Frontal cortex (tissue), 4 donors: ENCODE measurements at places on chromosomes 3 and 15. TPM values are rescaled to one million over a fixed set of nuclear protein-coding genes. Genes with fewer than 3 reads are reported as not detected.

Gene GADL1
- total RNA-seq: 5.3 TPM

Gene ZNF502
- 14.3 TPM for total RNA-seq

Gene SCN11A
- under 0.01 TPM for total RNA-seq

Gene LEO1
- total RNA-seq: 47.7 TPM

Gene MYO5C
- 1.6 TPM for total RNA-seq

Gene NEK11
- 28.1 TPM for total RNA-seq

Gene EIF5A2
- 7.7 TPM for total RNA-seq

Gene LOXL1
- 2.4 TPM for total RNA-seq

Gene MELTF
- total RNA-seq: 1.2 TPM

Gene NMNAT3
- 6.9 TPM for total RNA-seq

Gene MEGF11
- 4.5 TPM for total RNA-seq

Gene PPP1R14D
- total RNA-seq: not detected

Gene CEMIP
- 3.7 TPM for total RNA-seq

Gene CLSTN2
- 11.8 TPM for total RNA-seq

Gene EEF1AKMT4
- 0.82 TPM for total RNA-seq

Gene CTXND1
- 0.41 TPM for total RNA-seq

Gene OSTN
- total RNA-seq: 15.1 TPM

Gene FILIP1L
- total RNA-seq: 1.2 TPM

Gene PAK6
- total RNA-seq: 11.8 TPM

Gene NR1I2
- 0.82 TPM for total RNA-seq

Gene GPR62
- total RNA-seq: 0.41 TPM

Gene RBPMS2
- total RNA-seq: under 0.01 TPM

Gene SPATA12
- total RNA-seq: not detected

Gene FEZF2
- 12.2 TPM for total RNA-seq

Gene GPR156
- 2.0 TPM for total RNA-seq

Gene BCL2A1
- 0.82 TPM for total RNA-seq

Gene KPNA4
- 36.3 TPM for total RNA-seq

Gene UACA
- 22.0 TPM for total RNA-seq

Gene STRIT1
- total RNA-seq: 0.82 TPM

Gene RABL3
- total RNA-seq: 12.6 TPM

Gene KNG1
- total RNA-seq: not detected

Gene IGF1R
- total RNA-seq: 28.1 TPM

Gene GOLGA8Q
- total RNA-seq: not detected

Gene TEX55
- total RNA-seq: not detected

Gene TGM5
- not detected for total RNA-seq

Gene GCSAM
- total RNA-seq: not detected

Gene GOLGA8S
- total RNA-seq: not detected

Gene ADCY5
- total RNA-seq: 29.8 TPM

Gene ARRDC4
- total RNA-seq: 40.4 TPM

Gene TRIM59
- 11.0 TPM for total RNA-seq

Gene FHIT
- total RNA-seq: 1.6 TPM

Gene WDR93
- 0.41 TPM for total RNA-seq
